Activated T-helper 2 cell treated with anti-CD3 and anti-CD28 coated beads, Interferon-gamma antibody, Interleukin-2, Interleukin-4, amounts not matched to agents 10 μg/mL and 5 μg/mL and 100 μg/mL, durations not matched to agents 14 hours and 24 hours and 36 hours (primary cell): ENCODE measurements at places on chromosomes 5 and 9.

GRCh38 chr5:157547941-157548512 lies 27.5 kb downstream of the ADAM19 start:
- no peak for DNase-seq

GRCh38 chr9:5871785-5872184 lies 18.9 kb upstream of the MLANA start:
- no peak for DNase-seq

GRCh38 chr5:97929383-97929782 lies 746.3 kb upstream of the RIOK2 start:
- no peak for DNase-seq

DNA sequence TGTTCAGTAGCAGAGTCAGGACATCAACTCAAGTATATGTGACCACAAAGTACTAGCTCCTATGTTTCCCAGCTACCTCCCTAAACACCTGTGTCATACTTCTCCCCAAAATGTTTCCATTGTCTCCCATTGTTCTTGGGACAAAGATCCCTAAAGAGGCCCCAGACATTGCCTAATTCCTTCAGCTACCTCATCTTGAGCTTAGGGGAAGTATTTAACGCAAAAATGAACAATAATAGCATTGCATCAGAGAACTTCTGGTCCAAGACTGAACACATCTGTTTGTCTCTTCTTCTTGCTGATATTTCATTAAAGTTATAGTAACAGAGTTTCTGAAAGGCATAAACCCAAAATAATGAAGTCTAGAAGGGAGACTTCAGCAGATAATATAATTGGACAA lies 430.8 kb downstream of the MTRR start:
- DNase-seq: no peak

DNA sequence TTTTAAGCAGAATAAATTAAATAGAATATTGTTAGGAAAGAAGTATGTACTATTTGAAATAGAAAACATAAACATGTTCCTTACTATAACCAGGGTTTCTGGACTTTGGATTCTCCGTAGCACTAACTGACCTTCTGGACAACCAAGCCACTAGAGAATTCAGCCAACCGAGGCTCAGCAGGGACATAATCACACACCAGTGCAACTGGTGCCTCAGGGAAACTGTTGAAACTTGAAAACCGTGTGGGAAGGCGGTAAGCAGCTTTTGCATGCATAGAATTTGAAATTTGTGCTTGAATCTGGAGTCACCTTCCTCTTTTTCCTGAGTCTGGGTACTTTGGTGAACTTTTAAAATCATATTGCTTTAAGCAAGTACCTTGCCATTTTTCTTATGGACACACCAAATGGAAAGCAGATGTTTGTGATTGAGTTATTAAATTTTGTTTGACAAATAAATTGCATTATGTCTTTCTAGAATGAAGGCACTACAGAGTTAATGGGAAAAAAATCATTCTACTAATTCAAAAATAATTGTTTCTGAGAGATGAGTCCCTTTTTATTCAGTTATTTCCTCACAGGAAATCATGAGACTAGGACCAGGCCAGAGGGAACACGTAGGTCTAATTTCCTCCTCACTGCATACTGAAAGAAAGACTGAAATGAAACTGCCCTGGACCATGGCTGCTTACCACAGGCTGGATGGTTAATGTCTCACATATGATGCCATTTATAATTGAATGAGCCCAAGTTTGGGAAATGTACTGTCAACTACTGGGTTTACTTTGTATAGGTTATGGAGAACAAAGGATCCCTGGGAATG lies 20.6 kb upstream of the SCAMP1 start:
- DNase-seq: no peak

DNA sequence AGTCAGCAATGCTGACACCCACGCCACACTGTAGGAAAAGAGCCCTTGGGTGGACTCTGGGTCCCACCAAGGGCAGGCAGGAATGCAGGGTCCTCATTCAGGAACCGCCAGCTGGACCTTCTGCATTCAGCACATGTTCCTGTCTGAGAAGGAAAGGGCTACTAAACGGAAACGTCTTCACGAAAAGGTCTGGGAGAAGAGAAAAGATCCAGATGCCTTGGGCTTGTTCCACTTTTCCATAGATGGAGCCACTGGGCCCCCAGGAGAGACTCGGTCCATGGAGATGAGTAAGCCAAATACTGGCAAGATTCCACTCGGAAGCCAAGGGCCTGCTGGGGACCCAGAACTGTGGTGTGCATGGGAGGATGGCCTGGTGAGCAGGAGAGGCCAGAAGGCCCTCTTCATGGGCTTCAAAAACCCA lies 38.4 kb downstream of the LHFPL2 start:
- no peak for DNase-seq
